ENCODE measurements at places on chromosomes 3 and 15.

DNA sequence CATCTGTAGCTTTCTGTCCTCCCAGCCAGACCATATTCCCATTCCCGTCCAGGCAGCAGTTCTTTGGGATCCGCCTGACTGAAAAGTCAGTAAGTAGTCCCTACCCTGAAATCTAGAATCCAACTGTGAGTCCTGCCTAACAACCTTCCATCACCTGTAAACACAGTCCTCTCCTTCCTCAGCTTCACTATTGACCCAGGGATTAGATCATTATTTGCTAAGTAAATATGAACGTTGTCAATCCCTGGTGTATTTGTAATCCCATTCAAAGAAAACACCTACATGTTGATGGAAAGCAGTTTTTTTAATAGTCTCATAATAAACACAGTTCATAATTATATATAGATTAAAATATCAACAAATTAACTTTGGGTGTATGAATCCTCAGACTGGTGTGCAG is 732 bp downstream of the SAXO2 start:
- no peak for DNase-seq

GRCh38 chr3:42499478-42499871 is 3.0 kb upstream of the VIPR1 start:
- DNase-seq, result no peak

GRCh38 chr3:174170248-174170647 is 688.9 kb upstream of the NAALADL2 start:
- no peak for DNase-seq

GRCh38 chr3:33077976-33078375 is 19.0 kb downstream of the GLB1 start:
- no peak for DNase-seq

GRCh38 chr3:6821411-6821810 is 39.5 kb upstream of the GRM7 start:
- DNase-seq, result no peak

GRCh38 chr3:104578558-104578957 is 788.2 kb upstream of the ALCAM start:
- DNase-seq, result no peak

- no peak for DNase-seq
These were observed 286.5 kb downstream of the SQOR start for GRCh38 chr15:45921376-45921775.

- DNase-seq, result no peak
These were observed 40.0 kb downstream of the WNT7A start for GRCh38 chr3:13839726-13840340.

DNA sequence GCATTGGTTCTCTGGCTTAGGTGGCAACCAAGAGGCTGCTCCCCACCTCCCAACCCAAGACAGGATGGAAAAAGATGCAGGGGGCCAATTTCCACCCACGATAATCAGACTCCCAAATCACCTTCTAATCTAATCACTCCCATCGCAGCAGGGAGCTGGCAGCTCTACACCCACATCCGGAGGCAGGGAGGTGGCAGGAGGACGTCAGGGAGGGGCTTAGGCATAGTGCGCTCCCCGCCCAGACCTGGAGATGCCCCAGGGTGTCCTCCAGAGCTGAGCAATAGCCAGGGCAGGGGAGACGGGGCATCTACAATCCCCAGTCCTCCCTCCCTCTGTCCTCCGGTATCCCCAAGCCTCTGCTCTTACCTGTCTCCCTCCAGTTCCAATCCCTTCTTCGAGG is 70.5 kb upstream of the SEC13 start:
- no peak for DNase-seq

DNA sequence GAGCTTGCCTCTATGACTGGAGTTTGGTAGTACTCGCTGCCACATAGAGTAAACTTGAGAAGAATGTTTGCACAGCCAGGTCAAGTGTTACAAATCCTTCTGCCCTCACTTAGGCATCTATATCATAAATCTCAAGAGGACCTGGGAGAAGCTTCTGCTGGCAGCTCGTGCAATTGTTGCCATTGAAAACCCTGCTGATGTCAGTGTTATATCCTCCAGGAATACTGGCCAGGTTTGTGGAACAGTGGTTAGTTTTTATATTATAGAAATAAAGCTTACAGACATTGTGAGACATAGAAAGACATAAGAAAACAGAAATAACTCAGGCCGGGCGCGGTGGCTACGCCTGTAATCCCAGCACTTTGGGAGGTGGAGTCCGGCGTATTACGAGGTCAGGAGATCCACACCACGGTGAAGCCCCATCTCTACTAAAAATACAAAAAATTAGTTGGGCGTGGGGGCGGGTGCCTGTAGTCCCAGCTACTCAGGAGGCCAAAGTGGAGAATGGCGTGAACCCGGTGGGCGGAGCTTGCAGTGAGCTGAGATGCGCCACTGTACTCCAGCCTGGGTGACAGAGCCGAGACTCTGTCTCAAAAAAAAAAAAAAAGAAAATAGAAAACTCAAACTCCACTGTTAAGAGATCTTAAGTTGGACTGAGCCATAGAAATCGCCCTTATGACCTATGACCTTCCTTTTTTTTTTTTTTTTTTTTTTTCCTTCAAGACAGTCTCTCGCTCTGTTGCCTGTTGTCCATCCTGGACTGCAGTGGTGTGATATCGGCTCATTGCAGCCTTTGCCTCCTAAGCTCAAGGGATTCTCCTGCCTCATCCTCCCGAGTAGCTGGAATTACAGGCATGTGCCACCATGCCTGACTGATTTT is 2.2 kb downstream of the RPSA start:
- no peak for DNase-seq

- DNase-seq, result no peak
These were observed 86.5 kb upstream of the NMNAT3 start for GRCh38 chr3:139764069-139764905.

GRCh38 chr15:43913026-43913780 is 86.4 kb downstream of the WDR76 start:
- no peak for DNase-seq

DNA sequence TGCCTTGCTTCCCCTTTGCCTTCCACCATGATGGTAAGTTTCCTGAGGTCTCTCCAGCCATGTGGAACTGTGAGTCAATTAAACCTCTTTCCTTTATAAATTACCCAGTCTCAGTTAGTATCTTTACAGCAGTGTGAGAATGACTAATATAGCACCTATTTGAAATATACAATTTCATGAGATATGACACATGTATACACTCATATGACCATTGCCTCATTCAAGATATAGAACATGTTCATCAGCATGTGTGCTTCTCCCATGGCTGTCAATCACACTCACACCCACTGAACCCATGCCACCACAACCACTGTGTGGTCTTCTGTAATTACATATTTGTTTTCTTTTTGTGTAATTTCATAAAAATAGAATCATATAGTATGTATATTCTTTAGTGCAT is 599.5 kb upstream of the EPHA6 start:
- DNase-seq, result no peak

DNA sequence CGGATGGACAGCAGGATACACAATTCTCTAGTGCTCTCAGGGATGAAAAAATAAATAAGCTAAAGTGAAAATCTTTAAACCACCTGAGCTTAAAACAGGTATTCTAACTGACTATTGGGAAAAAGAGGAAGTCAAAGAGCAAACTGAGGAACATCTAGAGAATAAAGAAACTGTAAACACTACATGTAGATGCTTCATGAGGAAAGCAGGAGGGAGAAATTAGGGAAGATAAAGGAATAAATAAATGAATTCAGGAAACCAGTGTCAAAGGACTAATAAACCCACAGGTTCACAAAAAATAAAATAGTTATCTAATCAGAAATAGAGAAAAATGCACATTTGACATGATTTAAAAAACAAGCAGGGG is 525 bp upstream of the MCCC1 start:
- no peak for DNase-seq

DNA sequence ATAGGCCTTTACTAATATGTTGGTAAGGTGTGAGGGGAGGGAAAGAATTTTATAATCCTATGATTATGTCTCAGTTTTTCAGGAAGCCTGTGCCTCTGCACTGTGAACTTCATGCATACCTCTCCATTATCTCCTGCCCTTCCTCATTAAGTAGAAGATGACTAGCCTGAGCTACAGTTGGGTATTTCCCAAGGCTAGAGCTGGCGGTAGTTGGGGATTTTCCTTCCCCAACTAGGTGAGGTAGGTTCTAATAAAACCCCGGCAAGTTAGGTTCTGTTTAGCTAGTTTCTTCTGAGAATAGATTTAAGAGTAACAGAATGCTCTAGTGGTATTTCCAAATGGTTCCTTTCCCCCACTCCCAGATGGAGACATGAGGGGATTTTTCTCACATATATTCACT is 414.5 kb downstream of the GRM7 start:
- no peak for DNase-seq

- DNase-seq, result peak; percentile 73
These were observed at the start of the genes ATXN7 and THOC7 for GRCh38 chr3:63863150-63864007. Gene ATXN7 (plus strand): TSS chr3:63863867. CDS start chr3:63912599, 48,732 bp downstream. Gene THOC7 (minus strand): TSS chr3:63863805. CDS start chr3:63863790, 15 bp downstream.

DNA sequence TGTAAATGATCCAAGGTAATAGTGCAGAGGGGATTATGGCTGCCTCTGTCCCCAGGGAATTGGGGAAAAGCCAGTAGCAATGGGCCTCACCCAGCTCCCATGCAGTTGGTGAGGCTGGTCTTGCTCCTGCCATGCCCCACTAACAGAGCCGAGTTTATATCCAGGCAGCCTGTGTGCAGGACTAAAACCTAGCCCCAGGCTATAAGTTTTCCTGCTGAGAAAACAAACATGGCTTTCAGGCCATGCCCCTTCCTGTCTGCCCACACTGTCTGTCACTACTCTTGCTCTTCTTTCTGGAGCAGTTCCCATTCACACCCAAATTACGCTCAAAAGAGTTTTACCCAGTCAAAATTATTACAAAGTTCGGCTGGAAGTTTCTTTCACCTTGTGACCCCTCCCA is 73.5 kb upstream of the SPATA16 start:
- DNase-seq, result no peak

GRCh38 chr15:73697033-73697467 is 12.9 kb downstream of the CD276 start:
- DNase-seq, result peak; percentile 64

DNA sequence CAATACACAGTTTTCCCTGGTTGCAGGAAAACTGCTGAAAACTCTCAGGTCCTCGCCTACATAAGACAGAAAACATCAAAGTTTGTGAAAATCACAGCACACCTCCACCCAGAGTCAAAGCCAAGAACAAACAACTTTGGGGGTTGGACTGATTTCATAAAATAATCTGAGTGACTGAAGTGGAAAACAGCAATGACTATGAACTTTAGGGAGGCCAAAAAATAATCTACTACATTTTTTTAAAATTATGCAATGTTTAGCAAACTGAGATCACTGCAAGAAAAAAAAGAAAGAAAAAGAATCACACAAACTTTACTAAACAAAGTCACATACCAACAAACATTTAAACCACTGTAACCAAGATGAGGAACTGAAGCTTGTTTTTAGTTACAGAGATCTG is 15.9 kb upstream of the FOXP1 start:
- DNase-seq, result no peak

DNA sequence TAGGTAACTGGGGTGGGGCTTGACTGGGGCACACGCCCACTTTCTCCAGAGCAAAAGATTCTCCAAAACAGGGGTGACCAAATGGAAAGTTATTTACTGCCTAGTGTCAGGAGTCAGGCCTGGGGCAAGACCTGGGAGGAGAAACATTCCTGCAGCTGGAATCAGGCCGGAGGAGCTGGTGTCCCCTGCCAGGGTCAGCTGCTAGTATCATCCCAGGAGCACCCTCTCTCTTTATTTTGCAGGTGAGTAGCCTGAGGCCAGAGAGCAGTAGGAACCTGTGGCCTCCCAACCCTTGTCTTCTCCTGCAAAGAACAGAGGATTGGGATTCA is 32.9 kb downstream of the DNAJB8 start:
- no peak for DNase-seq

DNA sequence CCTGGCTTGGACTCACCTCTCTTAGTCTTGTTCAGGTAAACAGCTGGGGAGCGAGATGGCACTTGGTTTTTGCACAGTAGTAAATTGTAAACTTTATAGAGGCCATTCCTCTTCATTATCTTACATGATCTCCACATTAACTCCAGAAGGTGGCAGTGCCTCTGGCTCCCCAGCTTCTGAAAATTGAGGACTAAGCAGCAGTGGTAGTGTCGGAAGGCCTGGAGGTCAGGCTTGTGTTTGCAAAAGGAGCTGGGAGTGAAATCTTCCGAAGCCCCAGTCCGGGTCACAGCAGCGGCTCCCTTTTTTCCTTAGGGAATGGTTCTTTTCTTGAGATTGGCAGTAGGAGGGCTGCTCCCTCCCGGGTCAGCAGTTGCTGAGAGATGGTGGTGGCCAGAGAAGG is 85.7 kb downstream of the FNDC3B start:
- no peak for DNase-seq

- no peak for DNase-seq
These were observed 17.3 kb upstream of the GPR156 start for GRCh38 chr3:120302361-120302760.

- no peak for DNase-seq
These were observed 67.4 kb downstream of the MAP3K13 start for GRCh38 chr3:185430375-185430774.

DNA sequence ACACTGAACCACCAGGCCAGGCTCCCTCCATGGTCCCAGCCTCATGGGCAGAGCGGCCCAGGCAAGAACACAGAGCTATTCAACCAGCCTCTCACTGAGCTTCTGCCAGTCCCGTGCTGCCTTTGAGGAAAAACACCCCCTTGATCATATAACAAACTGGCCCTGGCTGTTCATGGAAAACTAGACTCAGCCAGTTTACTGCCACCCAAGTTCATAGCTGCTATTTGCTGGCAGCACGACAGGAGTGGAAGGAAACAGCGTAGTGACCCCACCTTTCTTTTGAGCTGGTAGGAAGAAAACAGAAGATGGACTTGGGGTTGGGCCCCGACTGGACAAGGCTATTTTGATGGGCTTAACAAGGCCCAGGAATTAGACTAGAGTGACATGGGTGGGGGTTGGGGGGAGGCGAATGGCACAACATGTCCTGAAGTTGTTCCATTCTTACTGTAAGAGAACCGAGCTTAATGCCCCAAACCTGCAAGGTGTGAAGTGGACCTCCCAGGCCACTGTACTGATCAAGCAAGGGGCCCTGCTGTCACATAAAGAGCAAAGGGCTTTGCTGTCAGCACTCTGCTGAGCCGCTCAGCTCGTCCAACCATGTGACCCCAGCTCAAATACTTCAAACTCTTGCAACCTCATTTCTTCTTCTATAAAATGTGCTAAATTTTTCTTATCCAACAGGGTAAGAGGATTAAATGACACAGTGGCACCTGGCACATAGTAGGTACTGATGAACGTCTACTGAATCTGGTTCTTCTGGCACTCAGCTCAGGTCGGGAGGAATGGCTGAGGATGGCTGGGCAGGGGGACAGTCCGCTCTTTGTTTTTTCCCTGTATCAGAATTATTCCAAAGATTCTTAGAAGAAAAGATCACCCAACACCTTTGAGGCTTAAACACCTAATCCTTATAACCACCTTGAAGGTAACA is 1.6 kb downstream of the FBXL22 start:
- DNase-seq, result no peak

All from activated CD8-positive, alpha-beta memory T cell treated with anti-CD3 and anti-CD28 coated beads, Interleukin-2, amount 50 U/mL, for 4 hours (primary cell).